ENCODE measurements at places on chromosomes 12 and 14.
A peak's percentile ranks its signal among the peaks of the same experiment; 100 is the strongest.

DNA sequence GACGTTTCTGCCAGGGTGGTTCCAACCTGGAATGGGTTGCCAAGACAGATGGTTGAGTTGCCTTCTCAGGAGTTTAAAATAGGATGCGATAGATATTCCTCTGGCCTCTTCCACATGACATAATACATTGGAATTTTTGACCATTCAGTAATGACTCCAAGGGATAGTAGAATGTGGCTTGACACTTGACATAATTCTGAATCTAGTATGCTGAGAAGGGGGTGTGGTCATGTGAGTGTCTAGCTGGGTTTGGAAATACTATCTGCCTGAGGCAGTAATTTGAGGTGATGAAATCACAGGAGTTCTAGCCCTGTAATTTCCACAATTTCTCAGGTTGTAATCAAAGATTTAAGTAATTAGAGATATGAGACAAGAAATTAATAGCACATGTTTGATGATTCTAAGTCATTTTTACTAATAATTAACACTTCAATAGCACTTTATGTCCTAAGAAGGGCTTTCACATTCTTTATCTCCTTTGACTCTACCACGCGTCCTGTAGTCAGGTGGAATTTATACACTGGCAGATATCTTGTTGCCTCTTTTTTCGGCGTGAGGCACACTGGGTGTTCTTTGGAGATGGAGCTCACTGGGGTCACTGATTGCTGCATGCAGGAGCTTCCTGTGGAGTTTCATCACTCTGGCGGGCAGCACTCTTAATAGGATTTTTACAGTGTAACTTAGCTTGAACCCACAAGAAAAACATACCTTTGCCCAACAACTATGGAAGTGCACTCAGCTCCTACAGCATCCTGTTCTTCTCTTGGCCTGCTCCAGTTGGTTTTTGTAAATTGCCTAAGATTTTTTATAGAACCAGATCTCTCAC, 3.2 kb upstream of the AMIGO2 start:
- peak; percentile 98 for DNase-seq

DNA sequence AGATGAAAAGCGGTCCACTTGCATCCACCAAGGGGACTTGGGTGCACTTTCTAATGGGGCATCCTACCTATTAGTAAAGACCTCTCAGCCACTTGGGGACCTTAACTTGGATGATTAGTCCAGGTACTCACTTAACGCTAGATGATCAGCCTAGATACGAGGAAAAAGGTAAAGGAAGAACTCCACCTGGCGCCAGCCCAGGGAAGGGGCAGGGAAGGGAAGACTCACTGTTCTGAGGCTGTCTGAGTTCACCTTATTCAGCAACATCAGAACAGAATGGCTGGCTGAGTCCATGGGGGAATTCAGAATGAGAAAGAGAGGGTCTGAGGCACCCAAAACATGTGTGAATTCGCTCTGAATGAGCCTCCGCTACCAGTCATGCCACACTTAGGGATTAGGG, 7.1 kb downstream of the IL22 start:
- no peak for DNase-seq

- DNase-seq = no peak
These were observed 77.5 kb downstream of the TGFB3 start for GRCh38 chr14:75904311-75904710.

GRCh38 chr12:48651681-48652080, 30.4 kb downstream of the KANSL2 start:
- DNase-seq = no peak

DNA sequence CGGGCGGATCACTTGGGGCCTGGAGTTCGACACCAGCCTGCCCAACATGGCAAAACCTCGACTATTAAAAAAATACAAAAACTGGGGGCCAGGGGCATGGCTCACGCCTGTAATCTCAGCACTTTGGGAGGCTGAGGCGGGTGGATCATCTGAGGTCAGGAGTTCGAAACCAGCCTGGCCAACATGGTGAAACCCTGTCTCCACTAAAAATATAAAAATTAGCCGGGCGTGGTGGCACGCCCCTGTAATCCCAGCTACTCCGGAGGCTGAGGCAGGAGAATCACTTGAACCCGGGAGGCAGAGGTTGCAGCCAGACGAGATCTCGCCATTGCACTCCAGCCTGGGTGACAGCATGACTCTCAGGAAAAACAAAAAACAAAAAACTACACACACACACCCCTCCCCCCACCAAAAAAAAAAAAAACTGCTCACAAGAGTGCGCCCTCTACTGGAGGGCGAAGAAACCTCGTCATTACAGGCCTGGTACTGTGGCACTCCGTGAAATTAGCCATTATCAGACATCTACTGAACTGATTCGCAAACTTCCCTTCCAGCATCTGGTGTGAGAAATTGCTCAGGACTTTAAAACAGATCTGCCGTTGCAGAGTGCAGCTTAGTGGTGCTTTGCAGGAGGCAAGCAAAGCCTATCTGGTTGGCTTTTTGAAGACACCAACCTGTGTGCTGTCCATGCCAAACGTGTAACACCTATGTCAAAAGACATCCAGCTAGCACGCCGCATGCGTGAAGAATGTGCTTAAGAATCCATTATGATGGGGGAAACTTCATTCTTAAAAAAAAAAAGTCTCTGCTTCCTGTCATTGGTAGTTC, 7.7 kb downstream of the PPP1R3E start:
- DNase-seq = peak; percentile 53

DNA sequence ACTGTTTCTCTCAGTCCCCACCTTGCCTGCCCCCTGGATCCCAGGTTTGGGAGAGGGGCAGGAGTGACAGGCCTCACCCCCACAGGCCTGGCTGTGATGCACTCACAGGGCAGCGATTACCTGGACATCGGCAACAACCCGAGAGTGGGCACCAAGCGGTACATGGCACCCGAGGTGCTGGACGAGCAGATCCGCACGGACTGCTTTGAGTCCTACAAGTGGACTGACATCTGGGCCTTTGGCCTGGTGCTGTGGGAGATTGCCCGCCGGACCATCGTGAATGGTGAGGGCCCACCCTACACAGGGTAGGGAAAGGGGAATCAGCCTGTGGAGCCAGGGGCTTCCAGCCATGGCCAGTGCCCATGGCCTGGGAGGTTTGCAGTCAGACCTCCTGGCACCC, 8.6 kb downstream of the ACVRL1 start:
- no peak for DNase-seq

GRCh38 chr14:79279645-79280597, 931.4 kb downstream of the DIO2 start:
- peak; percentile 39 for DNase-seq

- no peak for DNase-seq
These were observed 2.7 kb upstream of the RPS6KA5 start for GRCh38 chr14:91063119-91063518.

- no peak for DNase-seq
These were observed 185.4 kb downstream of the NOVA1 start for GRCh38 chr14:26412421-26412820.
